NCI-H1092 treated with DMSO at 0.1 percent for 48 hours (cell line): ENCODE measurements at places on chromosomes 7 and 10.

GRCh38 chr10:17423632-17424186 lies 30.7 kb downstream of the ST8SIA6 start:
- DNase-seq, result no peak

GRCh38 chr10:115665549-115665948 lies 572.4 kb downstream of the ATRNL1 start:
- no peak for DNase-seq

DNA sequence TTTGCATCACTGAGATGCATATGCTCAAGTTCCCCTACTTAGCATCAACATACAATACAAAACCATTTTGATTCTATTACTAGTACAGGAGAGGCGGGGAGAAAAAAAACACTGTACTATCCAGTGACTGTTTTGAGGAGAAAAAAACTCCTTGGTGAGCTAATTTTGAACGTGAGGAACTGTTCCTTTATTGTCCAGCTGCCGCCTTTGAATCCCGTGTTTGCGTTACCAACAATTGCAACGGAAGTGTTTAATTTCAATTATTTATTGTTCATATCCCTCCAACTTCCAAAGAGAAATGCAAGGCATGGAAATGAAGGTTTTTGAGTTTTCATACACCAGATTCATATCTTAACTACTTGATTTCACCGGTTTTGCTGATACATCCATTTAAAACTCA lies 66.4 kb upstream of the ARHGAP21 start:
- no peak for DNase-seq

DNA sequence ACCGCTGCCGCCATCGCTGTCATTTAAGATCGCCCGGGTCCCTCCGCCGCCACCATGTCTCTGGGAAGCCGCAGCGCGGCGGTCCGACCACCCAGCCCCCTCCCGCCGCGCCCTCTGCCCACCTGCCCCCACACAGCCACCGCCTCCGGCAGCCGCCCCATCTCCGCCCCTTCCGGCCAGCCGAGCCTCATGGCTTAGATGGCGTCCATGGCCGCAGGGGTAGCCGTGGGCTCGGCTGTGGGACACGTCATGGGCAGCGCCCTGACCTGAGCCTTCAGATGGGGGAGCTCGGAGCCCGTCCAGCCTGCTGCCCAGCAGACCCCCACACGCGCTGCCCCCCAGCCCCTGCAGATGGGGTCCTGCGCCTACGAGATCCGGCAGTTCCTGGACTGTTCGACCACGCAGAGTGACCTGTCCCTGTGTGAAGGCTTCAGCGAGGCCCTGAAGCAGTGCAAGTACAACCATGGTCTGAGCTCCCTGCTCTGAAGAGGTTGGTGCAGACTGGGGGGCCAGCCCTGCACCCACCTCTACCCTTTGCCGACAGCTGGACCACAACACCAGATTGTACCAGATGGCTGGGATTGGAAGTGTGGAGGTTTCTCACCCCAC lies 38.0 kb upstream of the TARP start:
- peak; percentile 86 for DNase-seq

DNA sequence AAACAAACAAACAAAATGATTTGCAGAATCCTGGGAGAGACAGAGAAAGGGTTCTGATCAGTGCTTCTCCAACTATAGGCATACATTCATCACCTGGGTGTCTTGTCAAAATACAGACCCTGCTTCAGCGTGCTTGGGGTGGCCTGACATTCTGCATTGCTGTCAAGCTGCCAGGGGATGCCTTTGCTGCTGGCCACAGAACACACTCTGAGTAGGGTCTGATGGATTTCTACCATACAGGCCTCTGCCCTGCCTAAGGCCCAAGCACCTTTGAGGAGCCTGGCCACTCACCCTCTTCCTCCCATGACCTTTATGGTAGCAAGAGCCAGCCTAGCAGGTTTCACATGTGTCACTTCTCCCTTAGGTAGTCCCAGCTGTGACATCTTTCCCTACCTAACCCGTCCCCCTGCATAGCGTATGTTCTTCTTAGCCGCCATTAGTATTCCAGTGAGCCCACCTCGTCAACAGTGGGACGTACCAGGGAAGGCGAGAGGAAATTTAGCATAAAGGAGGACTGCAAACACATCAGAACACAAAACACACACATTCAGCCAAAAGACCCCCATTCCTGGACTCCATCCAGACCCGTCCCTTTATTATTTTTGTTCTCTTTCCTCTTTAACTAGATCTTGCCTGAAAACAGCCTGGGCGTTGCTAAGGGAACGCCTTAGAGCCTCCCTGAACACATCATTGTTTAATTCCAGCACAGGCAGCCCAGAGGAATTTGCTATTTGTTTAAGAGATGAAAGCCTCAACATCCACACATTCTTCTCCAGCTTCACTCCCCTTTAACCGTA lies 43.9 kb upstream of the PODXL start:
- DNase-seq, result no peak

DNA sequence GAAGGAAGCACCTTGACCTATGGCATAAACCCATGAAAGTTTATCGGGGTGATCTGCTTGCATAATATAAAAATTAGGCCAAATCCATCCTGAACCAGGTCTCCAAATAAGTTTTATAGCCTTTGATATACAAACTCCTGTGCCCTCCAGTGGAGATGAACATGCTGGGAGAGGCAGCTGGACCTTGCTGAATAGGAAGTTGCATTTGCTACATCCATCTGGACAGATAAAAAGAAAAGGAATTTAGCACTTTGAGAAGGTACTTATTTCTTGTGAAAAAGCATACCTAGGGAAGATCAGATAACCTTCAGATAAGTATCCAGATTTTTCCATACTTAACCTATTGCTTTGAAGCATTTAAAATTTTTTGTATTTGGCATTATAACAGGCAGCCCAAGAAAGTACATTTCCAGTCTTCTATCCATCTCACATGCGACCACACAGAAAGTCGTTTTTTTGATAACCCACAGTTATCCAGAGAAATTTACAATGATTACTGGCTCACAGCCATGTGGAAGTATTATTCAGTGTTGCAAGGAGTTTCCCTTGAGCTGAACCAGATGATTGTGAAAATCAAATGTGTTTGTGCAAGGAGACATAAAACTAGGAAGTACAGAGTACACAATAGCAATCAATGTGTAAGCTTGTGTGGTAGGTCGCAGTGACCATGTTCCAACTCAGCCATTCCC lies 124.4 kb upstream of the STK17A start:
- no peak for DNase-seq

DNA sequence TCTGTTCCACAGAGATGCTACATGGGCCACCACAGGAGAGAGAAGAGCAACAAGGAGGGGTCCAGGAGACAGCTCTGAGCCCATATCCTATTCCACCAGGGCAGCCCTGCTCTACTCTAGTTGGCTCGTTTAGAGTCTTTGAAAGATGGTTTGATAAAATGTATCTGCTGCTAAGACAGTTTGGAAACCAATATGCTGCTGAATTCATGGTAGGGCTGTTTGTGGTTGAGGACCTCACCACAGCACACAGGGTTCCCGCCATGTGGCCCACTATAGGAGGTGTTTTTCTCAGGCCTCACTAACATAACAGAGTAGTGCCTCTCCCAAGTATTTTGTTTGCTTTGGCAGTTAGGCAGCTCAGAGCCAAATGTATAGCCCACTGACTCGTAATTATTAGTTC lies 35.8 kb upstream of the ZC3HAV1L start:
- DNase-seq, result no peak

- DNase-seq, result no peak
Measured at GRCh38 chr10:86648704-86649427, 5.5 kb upstream of the OPN4 start.

DNA sequence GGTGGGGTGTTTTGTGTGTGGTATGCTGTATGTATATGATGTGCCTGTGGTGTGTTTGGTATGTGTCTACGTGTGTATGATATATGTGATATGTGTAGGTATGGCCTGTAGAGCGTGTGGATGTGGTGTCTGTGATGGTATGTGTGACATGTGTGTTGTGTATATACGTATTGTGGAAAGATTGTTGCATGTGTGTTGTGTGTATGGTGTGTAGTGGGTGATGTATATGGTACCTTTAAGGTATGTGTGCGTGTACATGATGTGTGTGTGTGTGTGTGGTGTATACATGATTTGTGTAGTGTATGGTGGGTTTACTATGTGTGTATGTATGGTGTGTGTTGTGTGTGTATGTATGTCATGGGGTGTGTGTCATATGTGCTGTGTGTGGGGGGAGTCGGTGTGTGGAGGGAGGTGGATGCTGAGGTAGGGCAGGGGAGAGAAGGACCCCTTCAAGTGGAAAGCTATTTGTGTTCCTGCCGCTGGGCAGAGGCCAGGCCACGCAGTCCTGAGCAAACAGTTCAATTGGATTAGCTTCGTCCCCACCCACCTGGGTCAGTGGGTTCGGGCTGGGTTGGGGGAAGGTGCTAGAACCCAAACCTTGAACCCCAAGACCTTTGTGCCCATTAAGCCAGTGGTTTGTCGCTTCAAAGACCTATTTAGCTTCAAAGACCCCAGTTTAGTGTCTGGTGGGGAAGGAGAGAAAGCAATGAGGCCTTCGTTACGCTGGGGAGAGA lies 1.9 kb upstream of the TRPV6 start:
- DNase-seq, result no peak

DNA sequence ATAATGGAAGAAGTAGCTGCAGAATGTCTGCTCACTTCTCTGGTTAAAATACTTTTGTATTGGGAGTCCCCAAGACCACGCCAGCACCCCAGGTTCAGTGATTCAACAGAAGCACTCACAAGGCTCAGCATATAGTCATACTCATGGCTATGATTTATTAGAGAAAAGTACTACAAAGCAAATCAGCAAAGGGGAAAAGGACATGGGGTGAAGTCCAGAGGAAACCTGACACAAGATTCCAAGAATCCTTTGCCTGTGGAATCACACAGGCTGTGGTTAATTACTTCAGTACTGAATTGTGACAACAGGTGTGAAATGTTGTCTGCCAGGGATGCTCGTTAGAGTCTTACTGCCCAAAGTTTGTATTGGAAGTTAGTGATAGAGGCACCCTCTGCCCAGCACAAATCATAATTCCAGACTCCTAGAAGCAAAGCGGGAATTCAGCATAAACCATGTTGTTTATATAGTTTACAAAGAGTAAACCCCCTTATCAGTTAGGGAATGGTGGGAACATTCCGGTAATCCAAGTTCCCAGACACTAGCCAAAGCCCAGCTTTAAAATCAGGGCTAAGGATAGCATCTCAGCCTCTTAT lies 79.4 kb downstream of the HYCC1 start:
- no peak for DNase-seq

GRCh38 chr10:97131181-97131628 lies 54.6 kb downstream of the SLIT1 start:
- peak; percentile 56 for DNase-seq

- peak; percentile 19 for DNase-seq
Measured at GRCh38 chr10:86747796-86748581, 8.4 kb upstream of the BMPR1A start.

DNA sequence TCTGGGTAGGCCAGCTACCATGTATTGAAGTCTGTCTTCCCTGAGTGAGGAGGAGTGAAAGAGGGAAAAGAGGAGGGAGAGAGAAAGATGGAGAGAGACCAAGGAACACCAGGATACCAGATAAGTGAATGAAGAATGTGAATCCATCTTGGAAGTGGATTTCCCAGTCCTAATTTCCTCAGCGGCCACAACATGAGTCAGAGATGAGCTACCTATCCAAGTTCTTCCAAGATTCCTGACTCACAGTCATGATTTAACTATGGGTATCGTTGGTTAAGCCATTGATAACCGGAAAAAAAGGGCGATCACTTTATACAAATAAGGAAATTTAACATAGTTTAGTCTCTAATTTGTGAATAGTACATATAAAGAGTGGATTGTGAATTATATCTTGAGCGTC lies 561.8 kb downstream of the ATRNL1 start:
- no peak for DNase-seq

DNA sequence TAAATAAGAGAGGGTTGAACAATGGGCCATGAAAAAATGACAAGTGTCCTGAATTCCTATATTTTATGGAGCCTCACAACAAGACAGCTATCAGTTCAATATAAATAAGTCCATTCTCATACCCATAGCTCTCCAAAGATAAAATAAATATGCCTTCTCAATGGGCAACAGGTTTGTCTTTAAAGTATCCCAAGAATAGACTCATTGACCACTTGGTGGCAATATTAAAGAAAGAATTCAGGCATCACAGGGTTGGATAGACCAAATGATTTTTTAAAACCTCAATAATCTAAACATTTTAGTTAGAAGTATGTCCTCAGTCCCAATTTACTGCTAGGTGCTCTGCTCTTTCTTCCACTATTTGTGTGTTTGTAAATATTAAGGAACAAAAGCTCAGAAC lies 165.1 kb upstream of the WNT16 start:
- DNase-seq, result no peak

DNA sequence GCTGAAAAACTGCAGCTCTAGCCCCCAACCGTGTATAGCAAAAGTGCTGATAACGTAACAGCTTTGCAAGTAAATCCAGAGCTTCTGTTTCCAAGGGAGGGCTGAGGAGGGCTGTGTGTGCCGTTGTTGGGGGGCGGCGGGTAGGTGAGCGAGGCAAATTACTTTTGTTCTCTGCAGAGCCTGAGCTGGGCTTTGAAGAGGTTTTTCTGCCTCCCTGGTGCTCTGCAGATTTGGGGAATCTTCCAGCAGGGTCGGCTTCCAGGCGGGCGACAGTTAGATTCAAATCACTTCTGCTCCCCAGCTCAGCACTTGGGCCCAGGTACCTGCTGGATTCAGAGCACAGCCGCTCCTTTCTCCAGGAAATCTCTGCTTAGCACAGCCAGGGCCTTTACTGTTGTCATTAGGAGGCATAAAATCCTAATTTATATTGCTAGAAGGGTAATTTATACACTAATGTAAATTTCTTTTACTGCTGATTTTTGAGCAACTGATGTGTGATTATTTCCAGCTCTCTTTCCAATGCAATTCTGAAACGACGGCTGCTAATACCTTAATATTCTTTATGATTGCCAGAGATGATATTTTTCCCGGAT lies 442.4 kb downstream of the TYW1 start:
- DNase-seq, result no peak

DNA sequence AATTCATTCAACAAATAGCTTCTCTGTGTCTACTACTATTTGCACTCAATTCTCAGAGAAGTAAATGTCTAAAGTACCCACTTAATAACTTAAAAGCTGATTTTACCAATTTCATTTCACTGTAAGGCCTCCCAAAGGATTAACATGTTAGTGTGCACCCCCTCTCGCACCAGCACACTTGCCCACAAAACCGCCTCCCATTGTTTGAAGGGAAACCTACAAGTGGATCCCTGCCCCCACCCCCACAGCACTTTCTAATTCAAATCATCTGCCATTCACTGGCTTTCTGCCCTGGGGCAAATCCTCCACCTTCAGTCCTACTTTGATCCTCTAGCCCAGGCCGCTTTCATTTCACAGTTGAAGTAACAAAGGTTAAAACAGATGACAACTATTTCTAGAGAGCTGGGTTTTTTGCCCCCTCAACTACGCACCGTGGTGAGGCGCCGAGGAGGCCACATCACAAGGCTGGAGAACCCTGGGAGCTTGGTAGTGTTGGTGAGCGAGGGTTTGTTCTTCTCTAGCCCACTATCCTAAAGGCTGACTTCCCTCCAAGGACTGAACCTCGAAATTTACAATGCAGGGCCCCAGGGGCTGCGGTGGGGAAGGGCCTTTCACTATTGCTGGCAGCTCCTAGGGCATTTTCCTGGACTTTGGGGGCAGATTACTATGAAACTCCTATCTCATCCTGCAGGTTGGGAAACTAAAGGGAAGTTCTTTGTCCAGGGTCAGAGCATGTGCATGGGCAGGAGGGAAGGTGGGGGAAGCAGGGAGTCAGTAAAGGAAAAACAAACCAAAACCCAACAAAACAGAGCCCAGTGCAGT lies 517.4 kb upstream of the ZMIZ1 start:
- no peak for DNase-seq
